ENCODE measurements at places on chromosomes 6 and 20. TPM values are rescaled to one million over a fixed set of nuclear protein-coding genes. Genes with fewer than 3 reads are reported as not detected.

FNDC11 gene
- not detected for total RNA-seq

HM13 gene
- 110 TPM for total RNA-seq

VWA7 gene
- 0.54 TPM for total RNA-seq

FAM217A gene
- total RNA-seq, result not detected

ZCCHC3 gene
- 13.8 TPM for total RNA-seq

NKAPL gene
- total RNA-seq, result 0.97 TPM

LPA gene
- total RNA-seq, result not detected

NOX3 gene
- total RNA-seq, result not detected

EYA4 gene
- not detected for total RNA-seq

NHSL1 gene
- 6.2 TPM for total RNA-seq

HLA-DRA gene
- total RNA-seq, result 0.89 TPM

GRCh38 chr6:170228946-170229310 is 62.0 kb downstream of the DLL1 start:
- no peaks in the 10 kb centered on the region for H3K4me1 ChIP-seq
- H3K4me3 ChIP-seq, result no peak overlapping the region
- H3K27ac ChIP-seq, result no peak overlapping the region
- H3K36me3 ChIP-seq, result no peaks in the 10 kb centered on the region
- DNase-seq, result no peak
- no peaks in the 10 kb centered on the region for H3K27me3 ChIP-seq

DNA sequence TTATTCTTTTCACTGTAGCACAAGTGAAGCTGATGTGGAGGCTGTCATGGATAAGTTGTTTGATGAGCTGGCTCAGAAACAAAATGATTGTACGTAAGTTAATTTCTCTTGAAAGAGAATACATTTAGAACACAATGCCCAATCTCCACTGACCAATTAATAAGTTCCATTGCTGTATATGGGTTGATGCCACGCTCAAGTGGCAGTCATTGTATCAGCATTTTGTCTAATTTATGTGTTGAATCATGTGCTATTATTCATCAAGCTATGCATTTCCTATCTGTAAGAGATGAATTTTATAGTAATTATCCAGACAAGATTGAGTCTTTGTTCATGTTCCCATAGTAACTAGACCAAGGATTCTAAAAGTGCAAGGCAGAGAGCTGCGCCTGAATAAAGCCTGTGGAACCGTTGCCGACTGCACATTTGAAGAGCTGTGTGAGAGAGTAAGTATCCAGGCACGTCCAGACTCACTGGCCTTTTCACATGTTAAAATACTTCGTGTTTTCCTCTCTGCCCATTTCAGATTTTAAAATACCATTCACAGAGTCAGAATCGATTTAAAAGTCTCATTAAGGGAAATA is 83.8 kb upstream of the FOXO3 start:
- no peak overlapping the region for H3K27ac ChIP-seq
- H3K4me1 ChIP-seq, result no peaks in the 10 kb centered on the region
- no peaks in the 10 kb centered on the region for H3K36me3 ChIP-seq
- no peak for DNase-seq

DNA sequence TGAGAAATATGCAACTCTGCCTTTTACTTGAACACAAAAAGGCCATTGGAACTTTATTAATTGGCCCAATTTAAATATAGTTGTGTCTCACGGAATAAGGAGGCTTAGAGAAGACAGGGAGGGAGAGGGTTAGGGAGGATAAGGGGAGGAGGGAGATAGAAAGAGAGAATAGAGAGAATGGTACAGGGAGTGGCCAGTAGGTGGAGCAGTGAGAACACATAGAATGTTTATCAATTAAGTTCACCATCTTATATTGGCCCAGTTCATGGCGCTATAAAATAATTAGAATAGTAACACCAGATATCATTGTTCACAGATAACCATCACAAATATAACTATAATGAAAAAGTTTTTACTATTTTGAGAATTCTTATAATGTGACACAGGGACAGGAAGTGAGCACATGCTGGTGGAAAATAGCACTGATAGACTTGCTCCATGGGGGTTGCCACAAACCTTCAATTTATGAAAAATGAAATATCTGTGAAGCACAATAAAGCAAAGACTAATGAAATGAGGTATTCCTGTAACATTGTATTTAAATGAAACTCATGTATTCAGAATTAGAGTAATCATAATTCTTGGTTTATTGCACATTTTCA is 374.1 kb upstream of the MANEA start:
- no peaks in the 10 kb centered on the region for H3K27me3 ChIP-seq
- H3K36me3 ChIP-seq, result no peaks in the 10 kb centered on the region
- no peak overlapping the region for H3K4me3 ChIP-seq
- no peaks in the 10 kb centered on the region for H3K4me1 ChIP-seq
- DNase-seq, result peak; percentile 36

DNA sequence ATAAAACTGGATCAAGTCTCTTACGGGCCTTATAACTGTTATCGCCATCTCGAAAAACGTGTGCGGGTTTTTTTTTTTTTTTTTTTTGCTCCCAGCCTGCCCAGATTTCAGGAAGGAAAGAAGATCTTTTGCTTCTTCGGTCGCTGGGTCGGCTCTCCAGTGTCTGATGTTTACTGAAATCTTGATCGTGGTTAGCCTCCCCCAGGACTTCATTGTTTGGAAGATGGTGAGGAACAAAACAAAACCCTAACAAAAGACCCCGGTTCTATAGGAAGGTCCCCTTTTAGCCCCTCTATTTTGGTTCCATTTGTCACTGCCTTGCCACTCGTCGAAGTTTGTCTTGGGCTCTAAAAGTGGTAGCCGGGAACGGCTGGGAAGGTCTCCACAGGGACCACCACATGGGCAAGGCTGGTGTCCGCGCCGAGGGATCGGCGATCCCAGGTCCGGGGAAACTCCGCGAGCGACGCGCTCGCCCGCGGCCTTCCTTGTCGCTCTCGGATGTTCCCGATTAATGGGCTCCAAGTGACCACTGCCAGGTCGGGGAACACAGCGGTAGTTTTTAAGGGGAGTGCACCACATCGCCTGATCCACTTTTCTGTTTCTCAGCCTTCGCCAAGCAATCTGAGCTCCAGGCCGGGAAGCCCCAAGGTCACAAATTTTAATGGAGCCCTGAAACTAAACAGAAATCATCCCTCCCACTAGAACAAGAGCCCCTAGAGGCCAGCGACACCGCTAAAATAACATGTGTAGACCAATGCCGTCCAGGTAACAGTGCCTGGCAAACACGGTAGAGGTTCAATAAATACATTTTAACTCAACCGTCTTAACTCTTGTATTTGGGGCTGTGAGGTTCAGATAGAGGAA is 27.0 kb downstream of the TRIM27 start:
- H3K4me3 ChIP-seq, result peak overlapping the region; percentile 87
- H3K4me1 ChIP-seq, result 0 out of 2 replicates have a peak, but pooled peaks cover 5% of the 10 kb centered on the region
- DNase-seq, result peak; percentile 82
- H3K27me3 ChIP-seq, result no peaks in the 10 kb centered on the region

GRCh38 chr20:63568986-63569949 is 4.8 kb downstream of the HELZ2 start:
- no peaks in the 10 kb centered on the region for H3K36me3 ChIP-seq
- no peak overlapping the region for H3K27ac ChIP-seq
- no peaks in the 10 kb centered on the region for H3K27me3 ChIP-seq
- no peak overlapping the region for H3K4me3 ChIP-seq
- DNase-seq, result no peak

DNA sequence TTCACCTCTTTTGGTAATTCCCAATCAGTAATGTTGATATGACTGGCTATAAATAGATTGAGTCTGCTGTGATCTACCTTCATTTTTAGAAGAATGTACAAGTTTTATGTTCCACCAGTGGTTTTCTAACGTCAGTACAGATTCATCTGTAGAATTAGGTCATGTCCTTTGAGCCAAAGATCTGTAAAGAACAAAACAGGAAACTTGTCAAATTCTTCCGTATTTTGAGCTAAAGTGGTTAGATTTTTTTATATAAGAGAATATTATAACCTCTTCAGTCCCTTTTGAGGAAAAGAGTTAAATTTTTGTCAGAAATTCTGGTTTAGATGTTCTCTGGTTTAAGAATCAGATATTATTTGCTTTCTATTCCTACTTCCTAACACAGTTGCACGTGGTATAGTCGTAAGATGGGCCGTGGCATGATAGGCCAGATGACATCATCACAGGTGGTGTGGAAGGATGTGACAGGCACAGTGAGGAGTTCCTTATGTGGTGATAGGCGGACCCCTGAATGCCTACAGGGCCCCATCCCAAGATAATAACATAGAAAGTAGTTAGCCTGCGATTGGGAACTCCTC is 62.3 kb downstream of the SNX9 start:
- DNase-seq, result no peak
- H3K27ac ChIP-seq, result no peak overlapping the region
- no peak overlapping the region for H3K4me3 ChIP-seq
- H3K36me3 ChIP-seq, result peaks cover 76% of the 10 kb centered on the region

DNA sequence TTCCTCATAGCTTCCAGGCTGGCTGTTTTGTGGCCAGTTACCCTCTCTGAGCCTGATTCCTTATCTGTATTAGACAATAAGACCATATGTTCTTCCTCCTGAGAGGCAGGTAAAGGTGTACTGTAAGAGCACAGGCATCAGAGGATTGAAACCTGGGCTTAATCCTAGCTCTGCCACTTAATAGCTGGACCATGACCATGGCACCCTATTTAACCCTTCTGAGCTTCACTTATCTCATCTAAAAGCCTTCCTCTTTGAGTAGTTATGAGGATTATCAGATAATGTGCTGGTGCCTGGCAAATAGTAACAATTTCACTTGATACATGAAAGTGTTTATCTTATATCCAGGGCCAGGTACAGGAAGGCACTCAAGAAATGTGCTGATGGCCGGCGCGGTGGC is 34.9 kb downstream of the BCL2L1 start:
- H3K4me1 ChIP-seq, result peaks cover 22% of the 10 kb centered on the region
- no peak overlapping the region for H3K4me3 ChIP-seq
- DNase-seq, result no peak
- 0 out of 2 replicates have a peak, but pooled peaks cover 14% of the 10 kb centered on the region for H3K36me3 ChIP-seq
- H3K27ac ChIP-seq, result no peak overlapping the region

GRCh38 chr6:152220786-152221185 is 413.3 kb downstream of the ESR1 start:
- H3K27ac ChIP-seq, result no peak overlapping the region
- peaks cover 82% of the 10 kb centered on the region for H3K36me3 ChIP-seq
- H3K27me3 ChIP-seq, result no peaks in the 10 kb centered on the region
- no peak for DNase-seq

- no peak overlapping the region for H3K4me3 ChIP-seq
- peak; percentile 58 for DNase-seq
- H3K36me3 ChIP-seq, result peaks cover 72% of the 10 kb centered on the region
- H3K4me1 ChIP-seq, result peaks cover 59% of the 10 kb centered on the region
Observed at GRCh38 chr6:56529594-56530191, 113.0 kb downstream of the DST start.

DNA sequence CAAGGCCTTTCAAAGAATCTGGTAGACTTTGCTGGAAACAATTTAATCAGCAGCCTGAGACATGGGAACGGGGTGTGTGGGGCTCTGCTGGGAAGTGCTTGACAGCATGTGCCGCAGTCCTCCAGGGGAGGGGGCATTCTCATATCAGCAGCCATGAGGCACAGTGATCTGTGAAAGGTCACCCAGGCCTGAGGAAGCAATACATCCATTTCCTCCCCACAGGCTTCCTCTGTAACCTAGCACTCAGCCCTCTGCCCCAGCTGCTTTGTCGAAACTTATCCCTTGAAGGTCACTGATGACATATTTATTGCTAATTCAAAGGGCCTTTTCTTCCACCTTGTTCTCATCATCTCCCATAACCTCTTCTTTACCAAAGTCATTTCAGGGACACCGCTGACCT is 103.3 kb downstream of the TNFAIP3 start:
- no peak overlapping the region for H3K4me3 ChIP-seq
- no peaks in the 10 kb centered on the region for H3K36me3 ChIP-seq
- H3K27ac ChIP-seq, result no peak overlapping the region
- no peaks in the 10 kb centered on the region for H3K27me3 ChIP-seq
- peaks cover 18% of the 10 kb centered on the region for H3K4me1 ChIP-seq
- no peak for DNase-seq

GRCh38 chr6:74574794-74575193 is 631.1 kb downstream of the COL12A1 start:
- no peaks in the 10 kb centered on the region for H3K27me3 ChIP-seq
- no peaks in the 10 kb centered on the region for H3K36me3 ChIP-seq
- DNase-seq, result peak; percentile 60
- no peak overlapping the region for H3K4me3 ChIP-seq

DNA sequence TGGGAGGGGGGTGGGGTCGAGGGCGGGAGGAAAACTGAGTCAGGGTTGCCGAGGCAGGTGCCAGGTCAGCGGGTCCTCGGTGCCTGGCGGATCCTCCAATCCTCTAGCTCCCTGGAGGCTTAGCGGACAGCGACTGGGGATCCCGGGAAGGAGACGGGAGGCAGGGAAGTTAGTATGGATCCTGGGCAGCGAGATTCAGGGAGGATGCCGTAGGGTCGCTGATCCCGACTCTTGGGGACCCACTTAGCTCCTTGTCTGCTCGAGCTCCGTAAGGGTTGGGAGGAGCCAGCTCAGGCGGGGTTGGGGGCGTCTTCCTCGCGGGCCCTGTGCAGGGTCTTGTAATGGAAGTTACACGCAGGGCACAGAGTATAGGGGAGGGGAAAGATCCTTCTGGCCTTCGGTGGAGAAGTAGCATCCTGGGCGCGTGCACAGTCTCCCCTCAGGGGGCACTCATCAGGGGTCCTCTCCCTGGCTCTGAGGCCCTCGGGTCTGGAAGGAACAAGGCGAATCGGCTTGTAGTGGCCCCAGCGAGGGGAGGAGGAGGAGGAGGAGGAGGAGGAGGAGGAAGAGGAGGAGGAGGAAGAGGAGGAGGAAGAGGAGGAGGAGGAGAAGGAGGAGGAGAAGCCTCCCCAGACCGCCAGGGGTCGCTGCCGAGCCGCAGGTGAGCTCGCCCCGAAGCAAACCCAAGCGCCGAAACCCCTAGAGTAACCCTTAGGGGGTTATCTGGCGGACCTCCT is 6.4 kb upstream of the SLC12A5 start:
- H3K4me1 ChIP-seq, result no peaks in the 10 kb centered on the region
- no peaks in the 10 kb centered on the region for H3K36me3 ChIP-seq
- no peak overlapping the region for H3K27ac ChIP-seq
- DNase-seq, result peak; percentile 33
- H3K4me3 ChIP-seq, result peak overlapping the region; percentile 52

DNA sequence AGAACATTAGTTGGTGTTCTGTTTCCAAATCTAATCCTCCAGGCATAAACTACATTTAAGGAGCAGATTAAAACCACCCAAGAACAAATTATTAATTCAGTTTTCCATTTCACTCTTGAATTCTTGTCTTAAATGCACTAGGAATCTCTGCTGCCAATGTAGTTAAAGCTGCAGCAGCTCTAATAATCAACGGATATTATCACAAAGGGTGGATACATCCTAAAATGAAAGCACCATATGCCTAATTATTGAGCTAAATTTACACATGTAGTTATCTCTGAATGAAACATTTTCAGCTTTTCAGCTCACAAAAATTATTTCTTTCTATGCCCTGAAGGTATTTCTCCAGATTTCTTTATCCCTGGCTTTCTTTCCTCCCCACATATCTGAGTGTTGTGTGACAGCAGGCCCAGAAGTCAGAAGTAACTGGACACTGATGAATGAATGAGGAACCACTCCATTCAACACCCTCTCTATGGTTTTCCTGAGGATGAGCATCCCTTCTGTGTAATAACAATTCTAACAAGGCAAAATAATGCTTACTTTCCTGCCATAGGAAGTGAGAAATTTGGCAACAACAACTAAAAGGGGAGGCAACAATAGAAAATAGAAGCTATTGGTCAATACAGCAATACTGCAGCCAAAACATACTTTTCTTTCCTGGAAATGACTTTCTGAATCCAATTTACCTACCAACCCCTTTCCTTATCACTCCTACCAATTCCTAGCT is 14.9 kb downstream of the MAN1A1 start:
- no peaks in the 10 kb centered on the region for H3K27me3 ChIP-seq
- no peak overlapping the region for H3K4me3 ChIP-seq
- no peaks in the 10 kb centered on the region for H3K4me1 ChIP-seq
- DNase-seq, result no peak

Data from GM23248 (cell line).